Gastrocnemius medialis (tissue), 4 donors: ENCODE measurements at places on chromosomes 3 and 15. TPM values are rescaled to one million over a fixed set of nuclear protein-coding genes. Genes with fewer than 3 reads are reported as not detected.
A peak's percentile ranks its signal among the peaks of the same experiment; 100 is the strongest.

- peaks cover 15% of the 10 kb centered on the region for H3K4me1 ChIP-seq
- no peak overlapping the region for H3K4me3 ChIP-seq
- no peak overlapping the region for H3K27ac ChIP-seq
- no peaks in the 10 kb centered on the region for H3K27me3 ChIP-seq
Measured at GRCh38 chr15:70084461-70084860, 13.3 kb downstream of the TLE3 start.

DNA sequence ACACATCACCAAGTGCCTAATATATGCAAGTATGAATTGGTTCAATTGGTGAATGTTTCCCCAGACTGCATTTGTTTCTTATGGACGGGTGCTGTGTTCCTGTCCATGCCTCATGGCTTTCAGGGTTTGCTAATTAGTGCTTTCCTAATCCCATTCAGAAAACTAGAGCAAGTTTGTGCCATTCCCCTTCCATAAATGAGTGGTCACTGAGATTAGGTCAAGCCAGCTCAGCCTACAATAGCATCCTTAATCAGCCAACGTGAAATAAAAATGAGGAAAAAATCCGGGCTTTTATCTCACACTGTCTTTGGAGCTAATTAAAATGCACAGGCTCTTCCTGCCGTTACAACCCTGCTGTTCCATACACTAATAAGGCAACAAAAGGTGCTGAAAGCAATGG lies 788.8 kb downstream of the ROBO1 start:
- no peak overlapping the region for H3K27ac ChIP-seq
- H3K27me3 ChIP-seq, result no peaks in the 10 kb centered on the region
- H3K4me3 ChIP-seq, result no peak overlapping the region
- H3K4me1 ChIP-seq, result peaks cover 6% of the 10 kb centered on the region
- H3K36me3 ChIP-seq, result no peaks in the 10 kb centered on the region

- H3K36me3 ChIP-seq, result no peaks in the 10 kb centered on the region
- H3K27me3 ChIP-seq, result no peaks in the 10 kb centered on the region
- no peaks in the 10 kb centered on the region for H3K4me1 ChIP-seq
- H3K4me3 ChIP-seq, result no peak overlapping the region
Measured at GRCh38 chr3:166669781-166670180, 710.3 kb downstream of the ZBBX start.

DNA sequence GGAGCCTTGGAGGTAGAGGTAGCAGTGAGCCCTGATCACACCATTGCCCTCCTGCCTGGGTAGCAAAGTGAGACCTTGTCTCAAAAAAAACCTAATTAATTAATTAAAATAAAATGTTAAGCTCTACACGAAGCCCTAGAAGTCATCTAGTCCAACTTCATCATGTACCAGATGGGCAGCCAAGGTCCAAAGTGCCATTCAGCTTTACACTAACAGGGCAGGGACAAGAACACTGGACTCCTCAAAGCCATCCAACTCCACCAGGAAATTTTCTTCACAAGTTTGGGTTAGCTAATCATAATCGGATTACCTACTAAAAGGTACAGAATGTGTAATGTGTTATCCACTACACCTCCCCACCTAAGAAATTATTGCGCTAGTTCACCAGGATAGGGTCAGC lies 48.8 kb downstream of the WWTR1 start:
- H3K36me3 ChIP-seq, result no peaks in the 10 kb centered on the region
- no peaks in the 10 kb centered on the region for H3K27me3 ChIP-seq
- no peak overlapping the region for H3K4me3 ChIP-seq
- peaks cover 24% of the 10 kb centered on the region for H3K4me1 ChIP-seq

DNA sequence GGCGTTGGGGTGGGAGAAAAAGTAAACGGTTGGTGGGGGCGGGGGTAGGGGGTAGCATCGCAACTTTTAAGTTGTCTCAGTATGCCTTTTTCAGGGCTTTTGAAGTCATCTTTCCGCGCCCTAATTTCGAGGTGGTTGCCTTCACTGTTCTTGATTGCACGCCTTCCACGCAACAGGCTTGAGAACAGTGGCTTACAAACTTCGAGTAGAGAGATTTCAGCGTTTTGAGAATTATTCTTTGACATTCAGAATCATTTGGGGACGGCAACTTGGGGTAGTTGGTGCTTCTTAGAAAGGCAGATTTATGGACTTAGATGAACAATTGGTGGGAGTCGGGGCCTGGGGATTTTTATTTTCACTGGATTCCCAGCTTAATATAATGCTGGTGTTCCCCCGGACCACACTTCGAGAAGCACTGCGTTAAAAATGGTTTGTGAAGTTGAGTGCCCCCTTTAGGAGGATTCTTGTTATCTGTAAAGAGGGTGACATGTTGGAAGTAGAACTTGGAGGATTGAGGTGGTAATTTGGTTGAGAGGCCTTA lies 880 bp downstream of the PPP4R2 start:
- no peaks in the 10 kb centered on the region for H3K36me3 ChIP-seq
- H3K27ac ChIP-seq, result peak overlapping the region; percentile 99
- H3K4me3 ChIP-seq, result peak overlapping the region; percentile 93
- H3K27me3 ChIP-seq, result no peaks in the 10 kb centered on the region

DNA sequence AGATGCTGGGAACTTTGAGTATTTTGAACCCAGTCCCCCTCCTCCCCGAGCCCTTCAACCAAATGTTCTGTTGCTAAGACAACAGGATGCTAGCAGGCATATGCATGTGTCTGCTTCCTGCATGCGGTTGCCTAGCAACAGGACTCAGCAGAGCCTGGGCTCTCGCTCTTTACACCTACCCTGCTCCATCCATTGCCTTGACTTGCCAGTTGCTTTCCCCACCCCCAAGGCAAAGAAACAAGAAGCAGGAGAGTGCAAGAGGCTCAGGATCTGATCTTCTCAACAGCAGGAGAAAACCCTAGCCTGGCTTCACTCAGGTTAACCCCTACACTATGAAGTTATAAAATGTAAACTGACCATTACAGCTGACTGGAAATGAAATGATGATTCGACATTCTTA lies 393.0 kb downstream of the IGSF11 start:
- H3K4me1 ChIP-seq, result no peaks in the 10 kb centered on the region
- H3K27me3 ChIP-seq, result no peaks in the 10 kb centered on the region
- no peak overlapping the region for H3K27ac ChIP-seq

DNA sequence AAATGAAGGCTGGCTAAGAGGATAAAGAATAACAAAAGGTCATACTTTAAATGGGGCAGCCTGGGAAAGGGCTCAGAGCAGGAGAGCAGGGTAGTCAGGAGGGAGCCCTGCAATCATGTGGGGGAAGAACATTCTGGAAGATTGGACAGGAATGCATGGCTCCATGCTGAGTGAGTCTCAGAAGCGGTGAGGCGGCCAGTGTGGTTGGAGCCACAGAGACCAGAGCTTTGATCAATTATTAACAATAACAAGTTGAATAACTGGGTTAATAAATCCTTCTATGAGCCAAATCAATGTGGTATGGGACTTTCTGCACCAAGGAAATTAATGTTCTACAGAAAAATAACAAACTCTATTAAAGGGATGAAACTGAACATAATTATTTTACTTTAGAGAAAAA lies 57.9 kb upstream of the DCUN1D1 start:
- H3K4me3 ChIP-seq, result no peak overlapping the region
- no peaks in the 10 kb centered on the region for H3K4me1 ChIP-seq
- DNase-seq, result no peak

Gene SEMA5B
- total RNA-seq, result not detected

Gene STAB1
- total RNA-seq, result 23.2 TPM

Gene CCR1
- total RNA-seq, result 0.53 TPM
